ENCODE measurements at places on chromosomes 7 and 10.

- no peak for DNase-seq
Measured at GRCh38 chr7:72057796-72058195, 354.3 kb downstream of the CALN1 start.

GRCh38 chr10:79335470-79336235 is 11.6 kb upstream of the PPIF start:
- DNase-seq, result no peak

DNA sequence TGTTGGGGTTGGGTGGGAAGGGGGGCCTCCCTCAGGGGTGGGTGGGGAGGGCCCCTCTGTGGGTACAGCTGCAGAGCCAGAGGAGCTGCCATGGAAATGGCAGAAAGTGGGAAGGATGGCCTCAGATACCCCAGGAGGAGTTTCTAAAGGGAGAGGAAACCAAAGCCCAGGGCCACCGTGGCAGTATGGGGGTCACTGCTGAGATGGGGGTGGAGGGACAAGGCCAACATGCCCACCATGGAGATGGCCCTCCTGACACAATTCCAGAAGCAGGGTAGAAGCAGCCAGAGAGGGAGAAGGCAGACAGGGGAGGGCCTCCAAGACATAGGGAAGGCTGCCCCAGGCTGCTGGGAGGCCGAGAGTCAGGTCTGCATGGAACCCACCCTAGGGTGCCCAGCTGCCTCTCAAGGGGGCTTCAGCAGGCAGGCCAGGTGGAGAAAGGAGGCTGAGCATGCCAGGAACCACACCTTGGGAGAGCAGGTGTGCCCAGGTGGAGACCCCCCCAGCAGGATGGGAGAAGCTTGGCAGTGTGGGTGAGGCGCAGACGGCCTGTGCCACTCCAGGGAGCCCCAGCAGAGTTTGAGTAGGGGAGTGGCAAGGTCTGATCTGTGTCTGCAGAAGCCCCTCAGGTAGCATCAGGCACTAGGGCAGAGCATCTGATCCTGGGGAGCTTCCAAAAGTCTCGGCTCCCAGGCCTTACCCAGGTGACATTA is 146.8 kb downstream of the ARHGAP22 start:
- no peak for DNase-seq

GRCh38 chr10:118754229-118754555 is 578 bp downstream of the CACUL1 start:
- peak; percentile 52 for DNase-seq

- no peak for DNase-seq
Measured at GRCh38 chr10:97861097-97861750, 11.6 kb downstream of the GOLGA7B start.

DNA sequence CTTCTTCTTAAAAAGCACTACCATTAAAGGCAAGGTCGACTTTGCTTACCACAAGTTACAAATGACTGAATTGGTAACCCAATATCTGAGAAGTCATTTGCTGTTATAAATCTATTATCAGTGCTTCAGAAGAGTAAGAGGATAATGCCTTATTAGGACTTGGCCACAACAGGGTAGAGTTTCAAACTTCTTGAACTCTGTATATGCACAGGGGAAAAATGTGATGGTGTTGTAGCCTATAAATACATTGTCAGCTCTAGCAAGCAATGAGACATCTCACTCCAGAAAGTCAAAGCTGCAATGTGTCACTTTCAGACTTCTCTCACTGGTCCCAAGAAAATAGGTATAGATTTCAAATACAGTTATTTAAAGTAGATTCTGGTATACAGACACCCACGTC is 9.3 kb downstream of the TFEC start:
- no peak for DNase-seq

- no peak for DNase-seq
Measured at GRCh38 chr7:135575296-135575695, 17.6 kb downstream of the NUP205 start.

DNA sequence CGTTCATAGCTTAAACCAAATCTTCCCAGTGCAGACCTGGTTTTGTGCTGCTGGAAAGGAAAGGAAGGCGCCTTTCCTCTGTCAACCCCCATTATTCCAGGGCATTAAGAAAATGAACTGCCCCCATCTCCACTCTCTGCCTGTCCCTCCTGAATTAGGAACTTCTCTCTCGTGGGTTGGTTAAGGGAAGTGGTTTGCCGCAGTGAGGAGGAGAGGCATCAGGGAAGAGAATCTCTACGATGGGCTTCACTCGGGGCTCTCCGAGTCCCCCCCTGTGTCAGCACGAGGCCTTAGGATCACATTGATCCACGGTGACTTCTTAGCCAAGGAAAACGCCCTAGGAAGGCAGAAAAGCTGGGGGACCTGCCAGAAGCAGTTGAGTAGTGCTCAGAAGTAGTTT is 53.9 kb upstream of the LYZL2 start:
- no peak for DNase-seq

- DNase-seq, result no peak
Measured at GRCh38 chr7:17564678-17565212, 266.3 kb downstream of the AHR start.

- no peak for DNase-seq
Measured at GRCh38 chr10:31936933-31937332, 8.3 kb upstream of the ARHGAP12 start.

- DNase-seq, result no peak
Measured at GRCh38 chr10:86837663-86838062, 81.2 kb downstream of the BMPR1A start.

DNA sequence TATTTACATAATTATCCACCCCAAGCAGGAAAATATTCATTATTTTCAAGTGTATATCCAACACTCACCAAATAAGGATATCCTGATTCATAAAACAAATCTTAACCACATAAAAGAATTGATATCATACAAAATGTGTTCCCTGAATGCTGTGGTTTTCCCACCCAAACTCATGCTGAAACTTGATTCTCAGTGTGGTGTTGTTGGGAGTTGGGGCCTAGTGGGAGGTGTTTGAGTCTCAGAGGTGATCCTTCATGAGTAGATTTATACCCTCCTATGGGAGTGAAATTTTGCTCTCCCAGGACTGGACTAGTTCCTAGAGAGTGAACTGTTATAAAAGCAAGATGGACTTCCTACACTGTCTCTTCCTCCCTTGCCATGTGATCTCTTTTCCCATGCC is 1028.3 kb downstream of the SORCS1 start:
- no peak for DNase-seq

DNA sequence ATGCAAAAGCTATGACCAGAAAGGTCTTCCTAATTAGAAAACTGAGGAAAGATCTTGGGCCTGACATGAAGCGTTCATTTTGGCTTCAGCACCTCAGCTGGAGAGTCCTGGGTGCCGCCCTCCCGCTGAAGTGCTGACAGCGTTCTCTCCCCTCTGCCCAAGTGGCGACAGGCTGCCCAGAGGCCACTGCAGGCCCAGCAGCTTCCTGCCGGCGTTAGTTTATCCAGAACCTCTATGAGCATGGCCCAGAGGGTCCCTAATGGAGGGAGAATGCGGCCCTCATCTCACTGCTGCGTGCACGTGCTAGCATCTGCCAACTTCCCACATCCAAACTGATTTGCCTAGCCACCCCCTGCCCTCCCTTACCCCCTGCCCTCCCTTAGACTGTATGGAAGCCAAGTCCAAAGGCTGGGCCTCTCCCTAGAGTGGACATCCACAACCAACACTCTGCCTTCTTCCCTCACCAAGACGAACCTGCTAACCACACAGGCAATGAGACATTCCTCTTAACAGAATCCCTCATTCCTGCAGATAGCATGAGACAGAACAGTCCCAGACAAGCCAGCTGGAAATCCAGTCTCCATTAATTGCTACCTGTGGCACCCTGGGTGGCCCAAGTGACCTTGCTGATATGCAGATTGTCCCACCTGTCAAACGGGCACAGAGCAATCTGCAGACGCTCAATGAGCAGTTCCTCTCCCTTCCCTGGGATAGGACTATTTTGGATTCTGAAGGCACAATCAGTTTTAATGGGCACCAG is 108.4 kb downstream of the C10orf90 start:
- no peak for DNase-seq

DNA sequence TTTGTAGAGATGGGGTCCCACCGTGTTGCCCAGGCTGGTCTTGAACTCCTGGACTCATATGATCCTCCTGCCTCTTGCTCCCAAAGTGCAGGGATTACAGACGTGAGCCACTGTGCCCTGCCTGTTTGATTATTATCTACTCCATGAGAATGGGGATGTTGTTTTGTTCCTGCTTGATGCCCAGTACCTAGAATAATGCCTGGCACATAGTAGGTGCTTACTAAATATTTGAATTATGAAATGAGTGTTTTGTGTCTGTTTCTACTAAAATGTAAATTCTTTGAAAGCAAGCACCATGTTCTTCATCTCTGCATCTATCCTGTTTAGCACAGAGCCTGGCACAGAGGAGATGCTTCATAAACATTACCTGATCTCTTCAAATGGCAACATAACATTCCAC is 40.9 kb downstream of the ZNF783 start:
- DNase-seq, result no peak

DNA sequence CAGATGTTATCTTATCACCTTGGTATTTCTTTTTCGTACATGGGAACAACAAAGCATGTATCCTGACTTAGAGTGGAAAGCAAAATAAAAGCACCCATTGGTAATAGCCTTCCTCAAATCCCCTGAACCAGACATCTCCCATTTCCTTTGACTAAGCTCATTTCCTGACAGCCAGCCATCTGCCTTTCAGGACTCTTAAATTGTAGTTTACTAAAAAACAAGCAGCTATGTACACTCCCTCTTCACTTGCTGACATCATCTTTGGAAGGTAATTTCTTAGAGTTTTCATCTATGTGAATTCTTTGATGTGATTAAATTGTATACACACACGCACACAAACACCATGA is 40.7 kb downstream of the ARL4A start:
- no peak for DNase-seq

DNA sequence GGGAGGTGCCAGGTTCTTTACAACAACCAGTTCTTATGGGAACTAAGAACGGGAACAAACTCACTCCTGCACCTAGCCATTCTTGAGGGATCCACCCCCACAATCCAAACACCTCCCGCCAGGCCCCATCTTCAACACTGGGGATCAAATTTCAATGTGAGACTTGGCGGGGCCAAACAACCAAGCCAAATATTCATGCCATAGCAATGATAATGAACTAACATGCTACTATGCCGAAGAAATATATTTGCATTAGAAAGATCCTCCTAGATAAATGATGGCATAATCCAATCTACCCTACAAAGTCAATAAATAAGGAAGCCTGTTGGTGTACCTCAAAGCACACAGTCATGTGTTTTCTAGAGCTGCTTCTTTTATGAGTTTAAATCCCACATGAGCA is 57.6 kb downstream of the CCDC71L start:
- no peak for DNase-seq

GRCh38 chr7:28785041-28785995 is 172.8 kb downstream of the TRIL start:
- DNase-seq, result no peak

- DNase-seq, result no peak
Measured at GRCh38 chr7:29271319-29271658, 76.7 kb downstream of the CHN2 start.

- no peak for DNase-seq
Measured at GRCh38 chr10:17029581-17030271, 99.9 kb downstream of the CUBN start.

DNA sequence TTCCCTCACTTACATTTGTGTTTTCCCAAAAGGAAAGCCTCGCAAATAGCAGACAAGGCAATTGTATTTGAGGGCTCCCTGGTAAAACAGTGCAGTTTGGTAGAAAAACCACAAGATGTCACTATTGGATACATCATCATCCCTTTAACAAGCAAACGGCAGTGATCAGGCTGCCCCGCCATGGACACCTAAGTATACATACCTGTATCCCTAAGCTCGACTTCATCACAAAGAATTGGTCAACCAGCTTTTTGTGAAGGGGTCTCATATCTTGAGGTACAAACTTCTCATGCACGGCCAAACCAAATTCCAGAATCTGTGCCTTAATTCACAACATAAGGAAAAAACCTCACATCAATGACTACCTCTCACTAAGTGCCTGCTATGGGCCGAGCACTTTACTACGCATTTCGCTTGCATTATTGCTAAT is 179.5 kb upstream of the IMMP2L start:
- DNase-seq, result peak; percentile 66

- DNase-seq, result peak; percentile 12
Measured at GRCh38 chr10:104922810-104923209, 281.7 kb downstream of the SORCS3 start.

DNA sequence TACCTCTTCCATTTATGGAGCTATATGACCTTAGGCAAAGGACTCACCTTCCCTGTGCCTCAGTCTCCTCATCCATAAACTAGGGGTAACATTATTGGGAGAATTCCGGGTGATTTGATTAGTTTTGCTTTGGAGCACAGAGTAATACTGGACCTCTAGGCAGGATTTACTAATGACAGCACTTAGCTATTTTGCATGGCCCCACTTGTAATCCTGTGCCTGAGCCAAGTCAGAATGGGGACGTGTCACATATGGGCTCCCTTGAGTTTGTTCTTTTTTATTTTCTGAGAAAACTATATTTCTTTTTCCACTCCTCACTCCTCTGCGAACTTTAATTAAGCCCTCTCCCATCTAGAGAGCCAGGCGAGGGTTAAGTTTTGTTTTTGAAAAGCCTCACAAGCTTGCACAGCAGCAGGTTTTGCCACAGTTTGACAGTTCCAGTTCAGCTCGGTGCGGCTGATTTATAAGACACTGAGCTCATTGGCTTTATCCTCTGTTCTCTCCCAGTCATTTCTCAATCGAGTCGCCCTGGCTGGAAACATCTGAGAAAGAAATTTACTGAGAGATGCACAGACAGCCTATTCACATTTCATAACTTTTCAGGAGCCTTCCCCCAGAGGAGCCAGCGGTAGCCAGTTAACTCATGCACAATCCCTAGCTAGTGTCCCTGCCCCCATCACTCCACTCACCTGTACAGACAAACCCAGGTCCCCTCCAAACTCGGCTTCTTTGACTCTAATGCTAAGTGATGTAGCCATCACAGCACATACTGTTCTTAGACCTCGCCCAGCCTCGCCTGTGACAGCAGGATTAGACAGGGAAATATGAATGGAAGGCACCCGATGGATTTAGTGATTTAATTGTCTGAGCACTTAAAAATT is 441.9 kb upstream of the NPVF start:
- DNase-seq, result no peak

DNA sequence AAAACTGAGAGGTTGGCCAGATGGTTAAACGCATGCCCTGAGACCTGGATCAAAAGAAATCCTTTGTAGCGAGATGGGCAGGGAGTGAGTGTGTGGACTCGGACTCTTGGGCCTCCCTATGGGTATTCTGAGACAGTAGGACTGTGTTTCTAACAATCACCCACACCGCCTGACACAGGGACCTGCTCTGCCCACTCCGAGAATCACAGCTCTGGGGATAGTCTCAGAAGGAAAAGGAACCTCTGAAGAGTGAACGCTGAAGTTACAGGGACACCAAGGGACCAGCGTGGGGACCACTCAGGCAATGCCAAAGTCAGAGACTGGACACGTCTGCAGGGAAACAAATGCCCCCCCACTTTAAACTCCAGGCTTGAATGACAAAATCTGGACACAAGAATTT is 242.1 kb upstream of the TCERG1L start:
- no peak for DNase-seq

DNA sequence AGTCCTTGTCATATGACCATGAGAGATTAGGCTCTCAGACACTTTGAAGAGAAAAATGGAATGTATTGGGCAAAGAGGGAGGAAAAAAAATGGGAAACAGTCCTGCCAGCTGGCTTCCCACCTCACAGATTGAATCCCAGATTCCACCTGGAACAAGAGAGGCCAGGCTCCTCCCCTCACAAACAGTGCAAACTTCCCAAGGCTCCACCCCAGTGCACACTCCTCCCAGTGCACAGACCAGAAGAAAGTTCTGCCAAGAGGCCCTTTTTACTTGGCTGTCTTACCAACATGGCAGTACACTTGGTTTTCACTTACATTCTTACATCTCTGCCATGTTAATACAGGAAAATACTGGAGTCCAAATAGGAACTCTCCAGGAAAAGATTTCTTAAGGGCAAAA is 202.3 kb downstream of the AHR start:
- no peak for DNase-seq

All from GM10248 (cell line).